ENCODE measurements at places on chromosomes 7 and 10.

GRCh38 chr7:148332191-148333186 is 258.1 kb upstream of the C7orf33 start:
- no peak for DNase-seq

- no peak for DNase-seq
Measured at GRCh38 chr10:34775044-34775637, 40.0 kb downstream of the PARD3 start.

- DNase-seq: no peak
Measured at GRCh38 chr7:32034052-32034451, 36.2 kb downstream of the PDE1C start.

- no peak for DNase-seq
Measured at GRCh38 chr7:17005271-17005670, 123.5 kb upstream of the AGR3 start.

- DNase-seq: no peak
Measured at GRCh38 chr10:955127-955819, 23.8 kb upstream of the LARP4B start.

GRCh38 chr10:1217237-1217587 is 161.0 kb downstream of the WDR37 start:
- no peak for DNase-seq

GRCh38 chr10:51928162-51928561 is 228.8 kb upstream of the CSTF2T start:
- no peak for DNase-seq

GRCh38 chr10:8533462-8533861 is 479.0 kb downstream of the GATA3 start:
- no peak for DNase-seq
